Germinal center (tissue), 1 donor: ENCODE measurements at places on chromosomes 7 and 10.

DNA sequence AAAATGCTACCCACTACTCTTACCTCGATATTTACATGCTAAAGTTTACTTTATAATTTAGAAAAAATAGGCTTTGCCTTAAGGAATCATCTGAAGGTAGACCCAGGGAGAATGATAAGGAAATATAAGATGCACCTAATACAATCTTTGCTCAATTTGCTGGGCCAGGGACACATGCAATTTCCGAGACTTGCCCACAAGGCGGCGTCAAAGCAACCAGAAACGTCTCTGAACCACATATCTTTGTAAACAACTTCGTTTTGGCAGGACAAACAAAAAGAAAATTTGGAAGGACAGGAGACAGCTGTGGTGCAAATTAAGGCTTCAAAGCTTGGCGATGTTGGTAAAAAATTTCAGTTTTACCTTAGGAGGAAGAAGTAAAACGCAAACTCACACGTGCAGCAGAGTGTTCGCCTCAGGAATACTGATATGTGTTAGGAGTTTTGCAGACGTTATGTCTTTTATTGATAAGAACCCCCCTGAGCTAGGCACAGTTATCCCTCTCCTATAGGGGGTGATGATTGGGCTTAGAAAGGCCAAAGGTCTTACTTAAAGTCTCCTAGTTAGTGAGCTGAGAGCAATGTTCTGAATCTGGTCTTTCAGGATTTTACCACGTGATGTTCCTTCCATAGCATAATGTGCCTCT is 134.3 kb downstream of the PRKCQ start:
- peak; percentile 34 for DNase-seq

DNA sequence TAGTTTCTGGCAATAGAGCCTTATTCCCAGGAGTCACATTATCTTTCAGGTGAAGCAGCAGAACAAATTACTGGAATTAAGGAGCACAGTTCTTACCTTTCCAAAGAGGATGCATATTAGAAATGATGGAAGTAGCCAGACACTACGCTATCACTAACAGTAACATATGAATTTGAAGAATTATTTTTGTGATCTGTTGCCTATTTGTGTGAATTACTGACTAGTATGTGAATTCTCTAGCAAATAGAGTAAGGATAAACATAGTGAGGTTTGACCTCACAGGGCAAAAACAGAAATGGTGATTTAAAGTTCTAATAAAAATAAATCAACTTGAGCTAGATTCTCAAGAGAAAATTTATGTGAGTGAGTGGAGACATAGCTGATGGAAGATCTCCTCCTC is 1299.3 kb downstream of the XPNPEP1 start:
- no peak for DNase-seq

DNA sequence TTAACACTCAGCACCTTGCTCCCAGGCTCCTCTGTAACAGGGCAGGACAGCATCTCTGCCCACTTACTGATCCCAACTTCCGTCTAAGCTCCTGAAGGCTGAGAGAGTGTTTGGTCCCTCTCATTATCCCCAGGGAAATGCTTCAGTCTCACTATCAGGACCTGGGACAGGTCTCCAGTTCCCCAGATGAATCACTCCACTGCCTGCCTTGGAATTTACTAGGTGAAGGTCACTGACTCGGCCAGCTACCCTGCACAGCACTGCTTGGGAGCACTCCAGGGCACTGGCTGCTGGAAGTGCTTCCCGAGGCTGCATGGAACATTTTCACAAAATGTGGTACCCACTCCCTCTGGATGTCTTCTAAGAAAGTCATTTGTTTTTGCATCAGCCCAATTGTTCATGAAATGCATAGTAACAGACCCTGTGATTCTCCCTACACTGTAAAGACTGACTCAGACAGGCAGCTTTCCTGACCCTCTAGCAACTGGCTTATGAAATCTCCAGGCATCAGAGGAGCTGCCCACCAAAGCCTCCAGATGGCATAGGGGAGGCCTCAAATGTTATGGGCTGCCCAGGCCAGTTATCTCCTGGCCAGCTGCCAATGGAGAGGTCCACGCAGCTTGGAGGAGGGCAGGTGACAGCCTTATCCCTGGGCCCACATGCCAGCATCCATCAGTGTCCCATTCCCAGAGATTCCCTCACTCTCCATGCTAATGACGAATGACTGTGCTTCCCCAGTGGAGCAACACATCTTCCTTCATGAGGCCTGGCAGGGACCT is 89.1 kb downstream of the GFRA1 start:
- no peak for DNase-seq

DNA sequence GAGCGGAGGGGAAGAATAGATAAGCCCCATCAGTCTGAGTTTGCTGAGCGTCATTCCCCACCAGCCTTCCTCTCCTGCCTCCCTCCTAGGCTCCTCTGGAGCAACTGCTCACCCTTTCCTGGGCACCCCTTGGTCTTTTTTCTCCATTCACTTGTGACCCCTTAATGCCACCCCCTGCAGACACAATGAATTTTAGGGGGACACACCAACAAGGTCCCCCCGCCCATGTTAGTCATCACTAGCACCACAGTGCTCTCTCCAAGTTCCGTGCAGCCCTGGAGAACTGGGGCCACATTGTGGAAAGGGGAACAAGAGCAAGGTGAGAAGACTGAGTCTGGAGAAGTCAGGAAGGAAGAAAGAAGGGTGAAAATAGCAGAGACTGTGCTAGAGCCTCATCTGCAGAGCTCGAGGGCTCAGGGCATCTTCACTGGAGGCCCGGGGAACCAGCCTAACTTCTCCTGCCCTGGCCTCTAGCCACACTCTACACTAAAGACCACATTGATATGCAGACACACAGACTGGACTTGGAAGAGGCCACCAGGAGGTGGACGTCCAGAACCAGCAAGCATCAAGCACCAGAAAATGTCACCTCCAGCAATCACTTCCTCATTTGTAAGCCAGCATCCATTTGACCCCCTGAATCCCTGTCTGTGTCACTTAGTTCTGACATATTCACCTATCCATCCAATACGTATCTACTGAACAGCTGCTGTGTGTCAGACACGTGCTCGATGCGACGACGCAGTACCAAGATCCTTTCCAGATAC is 17.5 kb downstream of the RGR start:
- DNase-seq = no peak

DNA sequence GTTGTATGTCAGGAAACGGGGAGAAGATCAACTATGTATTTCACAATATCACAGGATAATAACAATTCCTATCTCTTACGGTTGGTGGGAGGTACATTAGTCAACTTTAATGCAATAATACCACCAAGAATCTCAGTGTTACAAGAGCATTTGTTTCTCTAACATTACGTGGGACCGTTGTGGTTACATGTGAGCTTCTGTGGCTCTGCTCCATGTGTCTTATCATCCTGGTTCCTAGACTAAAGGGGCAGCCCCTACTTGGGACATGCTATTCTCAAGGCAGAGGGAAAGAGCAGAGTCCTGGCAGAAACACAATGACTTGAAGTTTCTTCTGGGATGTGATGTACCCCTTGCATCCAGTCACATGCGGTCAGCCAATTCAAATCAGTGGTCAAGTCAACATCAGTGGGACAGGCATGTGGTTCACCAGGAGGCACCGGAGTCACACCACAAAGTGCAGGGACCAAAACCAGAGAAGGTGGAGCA is 2.5 kb upstream of the ZNF22 start:
- no peak for DNase-seq

DNA sequence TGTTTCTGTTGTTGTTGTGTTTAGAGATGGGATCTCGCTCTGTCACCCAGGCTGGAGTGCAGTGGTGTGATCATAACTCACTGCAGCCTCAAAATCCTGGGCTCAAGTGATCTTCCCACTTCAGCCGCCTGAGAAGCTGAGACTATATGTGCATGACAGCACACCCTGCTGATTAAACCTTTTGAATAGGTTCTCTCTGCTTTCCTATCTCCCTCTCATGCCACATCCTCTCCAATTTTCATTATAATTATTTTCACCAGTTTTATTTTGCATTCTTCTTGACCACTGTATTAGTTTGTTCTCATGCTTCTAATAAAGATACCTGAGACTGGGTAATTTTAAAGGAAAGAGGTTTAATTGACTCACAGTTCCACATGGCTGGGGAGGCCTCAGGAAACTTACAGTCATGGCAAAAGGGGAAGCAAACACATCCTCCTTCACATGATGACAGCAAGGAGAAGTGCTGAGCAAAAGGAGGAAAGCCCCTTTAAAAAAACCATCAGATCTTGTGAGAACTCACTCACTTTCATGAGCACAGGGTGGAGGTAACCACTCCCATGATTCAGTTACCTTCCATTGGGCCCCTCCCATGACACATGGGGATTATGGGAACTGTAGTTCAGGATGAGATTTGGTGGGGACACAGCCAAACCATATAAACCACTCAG is 12.9 kb downstream of the AGK start:
- no peak for DNase-seq

DNA sequence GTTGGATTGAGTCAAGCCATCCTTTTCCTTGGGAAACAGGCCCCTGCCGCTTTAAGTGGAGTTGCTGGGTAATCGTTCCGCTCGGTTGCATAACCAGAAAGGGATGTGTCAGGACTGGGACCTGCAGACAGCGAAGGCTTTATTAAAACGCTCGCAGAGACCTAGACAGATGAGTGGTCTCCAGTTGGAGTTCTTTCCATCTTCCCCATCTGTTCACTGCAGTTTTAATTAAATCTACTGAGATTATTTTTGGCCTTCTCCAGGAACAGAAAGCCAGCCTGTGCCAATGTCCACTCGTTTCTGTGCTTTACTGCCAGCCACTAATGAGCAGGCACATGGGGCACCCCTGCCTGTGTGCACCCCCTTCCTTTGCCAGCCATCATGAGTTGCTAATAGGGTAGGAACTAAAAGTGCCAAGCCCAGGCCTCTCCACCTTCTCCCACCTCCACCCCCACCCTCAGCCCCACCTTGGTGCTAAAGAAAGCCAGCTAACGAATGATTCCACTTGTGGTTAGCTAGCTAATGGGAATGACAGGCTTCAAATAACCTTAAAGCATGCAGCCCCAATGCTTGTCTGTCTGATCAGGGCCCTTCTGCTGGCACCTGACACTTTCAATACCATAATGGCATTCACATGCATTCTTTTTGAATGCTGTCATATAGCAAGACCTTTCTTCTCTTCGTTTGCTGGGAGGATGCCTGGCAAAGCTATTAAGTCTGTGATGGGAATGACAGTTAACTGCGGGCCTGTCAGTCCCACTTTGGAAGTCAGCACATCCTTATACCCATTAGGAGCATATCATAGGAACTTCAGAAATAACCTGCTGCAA is 556.8 kb upstream of the GALNT17 start:
- DNase-seq = no peak

GRCh38 chr7:90660100-90660499 is 64.0 kb downstream of the CDK14 start:
- DNase-seq = no peak

GRCh38 chr10:58107506-58107905 is 160.2 kb downstream of the IPMK start:
- no peak for DNase-seq

DNA sequence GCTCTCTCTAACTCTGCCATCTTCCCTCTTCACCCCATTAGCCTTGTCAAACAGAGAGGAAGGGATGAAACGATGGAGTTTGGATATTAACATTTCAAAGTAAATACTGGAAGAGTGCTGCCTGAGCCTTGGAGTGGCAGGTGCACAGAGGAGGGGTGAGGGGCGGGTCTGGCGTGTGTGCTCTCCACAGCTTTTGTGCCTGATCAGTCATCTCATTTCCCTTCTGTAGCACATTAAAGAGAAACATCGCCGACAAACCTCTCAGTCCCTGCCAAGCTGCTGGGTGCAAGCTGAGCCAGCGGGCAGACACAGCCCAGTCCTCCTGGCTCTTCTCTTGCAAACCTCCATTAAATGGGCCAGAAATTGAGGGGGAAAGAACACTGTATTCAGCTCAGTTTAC is 76.2 kb downstream of the SLIT1 start:
- DNase-seq = no peak

- DNase-seq = no peak
These were observed 169.0 kb downstream of the MAD1L1 start for GRCh38 chr7:2063563-2064260.

GRCh38 chr10:37712489-37713131 is 144.8 kb downstream of the ZNF248 start:
- DNase-seq = no peak

DNA sequence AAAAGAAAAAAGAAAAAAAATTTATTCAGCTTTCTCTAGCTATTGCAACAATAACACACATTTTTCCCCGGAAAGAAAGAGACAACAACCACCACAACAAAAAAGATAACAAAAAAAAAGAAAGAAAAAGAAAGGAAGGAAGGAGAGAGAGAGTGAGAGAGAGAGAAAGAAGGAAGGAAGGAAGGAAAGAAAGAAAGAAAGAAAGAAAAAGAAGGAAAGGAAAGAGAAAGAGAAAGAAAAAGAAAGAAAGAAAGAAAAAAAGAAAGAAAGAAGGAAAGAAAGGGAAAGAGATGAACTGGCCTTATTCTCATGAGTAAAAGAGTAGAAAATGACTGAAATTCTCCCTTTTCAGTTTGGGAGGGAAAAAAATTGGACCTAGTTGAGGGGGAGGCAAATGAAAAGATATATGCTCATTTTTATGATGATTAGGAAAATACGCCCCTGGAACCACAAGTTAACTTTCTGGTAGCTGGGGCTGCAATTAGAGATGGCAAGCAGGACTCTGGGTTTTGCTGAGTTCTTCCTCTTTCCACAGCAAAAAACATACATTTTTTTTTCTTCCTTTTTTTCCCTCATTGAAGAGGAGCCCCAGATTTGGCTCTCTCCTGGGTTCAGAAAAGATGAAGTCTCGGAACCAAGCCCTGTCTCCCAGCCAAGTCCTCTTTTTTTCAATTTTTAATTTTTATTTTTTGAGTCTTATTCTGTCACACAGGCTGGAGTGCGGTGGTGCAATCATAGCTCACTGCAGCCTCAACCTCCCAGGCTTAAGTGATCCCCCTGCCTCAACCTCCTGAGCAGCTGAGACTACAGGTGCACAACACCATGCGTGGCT is 12.6 kb upstream of the PRDX3 start:
- no peak for DNase-seq

DNA sequence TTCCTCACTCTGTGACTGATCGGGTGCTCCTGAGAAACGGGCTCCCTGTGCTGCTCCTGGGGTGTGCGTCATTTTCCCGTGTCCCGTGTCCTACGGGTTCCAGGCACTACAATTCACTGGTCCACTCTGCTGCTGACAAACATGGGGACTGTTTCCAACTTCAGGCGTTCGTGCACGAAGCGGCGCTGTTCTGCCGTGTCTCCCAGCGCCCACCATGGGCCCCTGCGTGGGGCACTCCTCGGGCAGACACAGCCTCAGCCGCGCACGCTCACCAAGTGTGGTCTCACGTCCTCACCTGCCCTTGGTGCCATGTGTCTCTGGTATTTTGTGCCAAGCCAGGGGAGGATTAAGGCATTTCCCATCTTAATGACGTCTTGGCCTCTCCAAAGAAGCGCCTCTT is 19.0 kb downstream of the GPR146 start:
- DNase-seq = no peak

GRCh38 chr10:31290386-31290785 is 28.6 kb upstream of the ZEB1 start:
- no peak for DNase-seq
